ENCODE measurements at places on chromosomes 13 and 19.

DNA sequence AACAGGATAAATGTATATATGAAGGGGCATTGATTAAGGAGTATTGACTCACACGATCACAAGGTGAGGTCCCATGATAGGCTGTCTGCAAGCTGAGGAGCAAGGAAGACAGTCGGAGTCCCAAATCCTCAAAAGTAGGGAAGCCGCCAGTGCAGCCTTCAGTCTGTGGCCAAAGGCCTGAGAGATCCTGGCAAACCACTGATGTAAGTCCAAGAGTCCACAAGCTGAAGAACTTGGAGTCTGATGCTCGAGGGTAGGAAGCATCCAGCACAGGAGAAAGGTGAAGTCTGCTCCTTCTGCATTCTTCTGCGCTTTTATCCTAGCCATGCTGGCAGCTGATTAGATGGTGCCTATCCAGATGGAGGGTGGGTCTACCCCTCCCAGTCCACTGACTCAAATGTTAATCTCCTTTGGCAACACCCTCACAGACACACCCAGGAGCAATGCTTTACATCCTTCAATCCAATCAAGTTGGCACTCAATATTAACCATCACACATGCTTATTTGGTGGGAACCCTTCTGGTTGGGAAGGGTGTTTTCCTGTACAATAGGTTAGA is 55.1 kb downstream of the SLAIN1 start:
- no peak for DNase-seq

DNA sequence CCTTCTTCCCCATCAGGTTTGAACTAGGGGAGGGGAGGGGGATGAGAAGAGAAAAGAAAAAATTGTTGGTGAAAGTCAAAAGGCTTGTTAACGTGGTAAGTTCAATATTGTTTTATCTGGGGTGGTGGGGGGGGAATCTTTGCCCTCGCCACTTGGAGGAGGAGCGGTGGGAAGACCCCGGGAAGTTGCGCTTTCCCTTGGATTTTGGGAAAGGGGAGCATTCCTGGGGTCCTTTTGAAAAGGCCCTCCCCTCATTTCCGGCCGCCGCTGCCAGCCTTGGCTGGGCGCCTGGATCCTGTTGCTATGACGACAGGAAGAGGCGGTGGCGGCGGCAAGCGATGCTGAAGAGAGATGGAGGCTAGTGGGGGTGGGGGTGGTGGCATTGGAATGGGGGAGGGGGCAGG is 4.6 kb upstream of the CACNG8 start:
- DNase-seq, result no peak

DNA sequence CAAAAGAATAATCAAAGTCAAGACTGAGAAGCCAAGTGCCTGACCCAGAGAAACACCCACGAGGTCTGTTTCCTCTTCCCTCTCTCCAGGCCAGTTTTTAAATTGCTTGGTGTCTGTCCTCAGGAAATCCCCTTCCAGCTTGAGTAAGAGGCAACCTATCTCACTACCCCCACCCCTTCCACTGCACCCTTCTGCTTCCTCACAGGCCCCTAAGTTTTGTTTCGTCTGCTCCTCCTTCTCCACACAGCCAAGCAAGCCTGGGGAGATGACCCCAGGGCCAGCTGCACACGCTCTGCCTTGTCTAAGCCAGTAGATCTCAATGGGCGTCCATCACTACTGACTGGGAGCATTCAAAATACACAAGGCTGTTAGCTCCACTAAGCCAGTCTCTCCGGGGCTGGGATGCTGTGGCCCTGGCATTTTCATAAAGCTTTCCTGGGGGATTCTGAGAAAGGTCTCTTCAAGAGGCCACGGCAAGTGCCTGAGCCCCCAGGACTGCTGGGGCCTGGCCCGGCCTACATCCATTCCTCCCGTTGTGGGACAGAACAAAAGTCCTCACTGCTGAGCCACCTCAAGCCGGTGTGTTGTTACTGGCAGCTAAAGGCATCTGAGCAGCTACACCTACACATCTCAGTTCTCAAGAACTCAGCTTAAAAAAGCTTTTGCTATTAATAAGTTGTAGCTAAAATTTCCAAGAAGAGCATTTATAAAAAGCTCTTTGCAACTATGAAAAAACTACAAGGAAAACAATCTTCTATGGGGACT is 14.9 kb upstream of the IL4I1 start:
- peak; percentile 68 for DNase-seq

GRCh38 chr13:48731001-48731658 is 77.4 kb downstream of the CYSLTR2 start:
- DNase-seq, result no peak

GRCh38 chr19:27735314-27735713 is 1477.6 kb downstream of the UQCRFS1 start:
- DNase-seq, result no peak

GRCh38 chr13:51856998-51857397 is 4.8 kb upstream of the CCDC70 start:
- DNase-seq, result no peak

DNA sequence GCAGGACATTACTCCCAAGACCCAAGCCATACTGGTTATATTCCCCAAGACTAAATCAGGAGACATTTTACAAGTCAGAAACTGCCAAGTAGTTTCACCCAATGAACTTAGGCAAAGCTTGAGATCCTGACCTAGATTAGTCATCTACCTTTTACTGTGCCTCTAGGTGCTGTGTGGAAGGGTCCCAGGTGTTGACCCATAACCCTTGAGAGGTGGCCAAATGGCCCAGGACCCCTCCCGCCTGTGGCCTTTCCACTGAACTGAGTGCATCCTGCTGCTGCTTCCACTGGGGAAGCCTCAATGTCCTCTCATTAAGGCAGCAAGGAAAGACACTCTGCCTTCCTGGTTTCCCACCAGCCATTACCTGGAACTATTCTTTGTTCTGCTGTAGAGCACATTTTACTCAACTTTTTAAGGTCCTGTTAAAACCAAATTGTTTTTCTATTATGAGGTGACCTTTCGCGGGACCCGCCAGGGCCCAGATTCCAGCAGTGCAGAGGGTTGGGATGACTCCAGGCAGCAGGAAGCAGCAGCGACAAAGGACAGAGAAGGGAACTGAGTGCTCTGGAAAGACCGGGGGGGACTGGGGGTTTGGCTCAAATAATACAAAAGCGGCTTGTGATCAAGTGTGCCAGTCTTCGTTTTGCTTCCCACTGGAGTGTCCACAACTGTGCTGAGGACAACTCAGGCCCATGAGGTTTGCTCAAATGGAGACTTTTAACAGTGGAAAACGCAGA is 27.1 kb downstream of the ANKRD10 start:
- no peak for DNase-seq

GRCh38 chr19:18895824-18896341 is at the start of gene CERS1:
CERS1 (minus strand) TSS chr19:18896158; CDS start chr19:18896072, 86 bp downstream.
- DNase-seq, result no peak

- DNase-seq, result no peak
Observed at GRCh38 chr19:48490981-48491792, 20.4 kb downstream of the LMTK3 start.

DNA sequence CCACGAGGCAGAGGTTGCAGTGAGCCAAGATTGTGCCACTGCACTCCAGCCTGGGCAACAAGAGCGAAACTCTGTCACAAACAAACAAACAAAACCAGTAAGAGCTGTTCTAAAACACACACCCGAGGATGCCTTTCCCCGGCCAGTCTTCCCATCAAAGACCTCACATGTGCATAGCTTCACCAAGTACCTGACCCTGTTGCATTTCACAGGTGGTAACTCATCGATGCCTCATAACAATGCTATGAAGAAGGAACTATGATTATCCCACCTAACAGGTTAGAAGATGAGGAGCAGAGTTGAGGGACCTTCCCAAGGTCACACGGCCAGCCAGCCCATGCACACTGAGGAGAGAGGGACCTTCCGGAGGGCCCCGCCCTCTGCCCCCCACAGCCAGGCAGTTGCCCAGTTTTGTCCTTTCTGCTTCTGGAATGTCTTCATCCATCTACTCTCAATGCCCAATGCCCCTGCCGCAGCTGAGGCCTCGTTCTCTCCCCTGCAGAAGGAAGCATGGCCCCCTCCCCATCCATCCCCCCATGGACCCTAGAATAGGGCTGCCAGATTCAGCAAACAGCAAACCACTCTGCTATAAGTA is 16.8 kb upstream of the LENG8 start:
- DNase-seq, result no peak

DNA sequence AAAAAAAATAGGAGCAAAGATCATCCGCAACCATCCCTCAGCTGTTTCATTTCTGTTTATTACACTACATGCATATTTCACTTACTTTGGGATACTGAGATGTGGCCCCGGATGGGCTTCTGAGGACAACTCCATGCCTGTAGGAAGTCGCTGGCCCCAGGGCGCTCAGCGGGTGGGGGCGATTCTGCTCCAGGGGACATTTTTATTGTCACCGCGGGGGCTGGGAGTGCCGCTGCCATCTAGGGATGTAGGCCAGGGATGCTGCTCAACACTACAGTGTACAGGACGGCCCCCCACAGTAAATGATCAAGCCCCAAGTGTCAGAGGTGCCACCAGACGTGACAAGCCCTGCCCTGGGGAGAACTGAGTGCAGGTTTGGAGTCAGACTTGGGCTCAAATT is 6.4 kb upstream of the BST2 start:
- no peak for DNase-seq

- no peak for DNase-seq
Observed at GRCh38 chr13:76198568-76199163, 562.5 kb downstream of the LMO7 start.

DNA sequence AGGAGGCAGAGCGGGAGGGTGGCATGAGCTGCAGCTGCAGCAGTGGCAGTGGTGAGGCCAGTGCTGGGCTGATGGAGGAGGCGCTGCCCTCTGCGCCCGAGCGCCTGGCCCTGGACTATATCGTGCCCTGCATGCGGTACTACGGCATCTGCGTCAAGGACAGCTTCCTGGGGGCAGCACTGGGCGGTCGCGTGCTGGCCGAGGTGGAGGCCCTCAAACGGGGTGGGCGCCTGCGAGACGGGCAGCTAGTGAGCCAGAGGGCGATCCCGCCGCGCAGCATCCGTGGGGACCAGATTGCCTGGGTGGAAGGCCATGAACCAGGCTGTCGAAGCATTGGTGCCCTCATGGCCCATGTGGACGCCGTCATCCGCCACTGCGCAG is 2.0 kb downstream of the EGLN2 start:
- DNase-seq, result no peak

DNA sequence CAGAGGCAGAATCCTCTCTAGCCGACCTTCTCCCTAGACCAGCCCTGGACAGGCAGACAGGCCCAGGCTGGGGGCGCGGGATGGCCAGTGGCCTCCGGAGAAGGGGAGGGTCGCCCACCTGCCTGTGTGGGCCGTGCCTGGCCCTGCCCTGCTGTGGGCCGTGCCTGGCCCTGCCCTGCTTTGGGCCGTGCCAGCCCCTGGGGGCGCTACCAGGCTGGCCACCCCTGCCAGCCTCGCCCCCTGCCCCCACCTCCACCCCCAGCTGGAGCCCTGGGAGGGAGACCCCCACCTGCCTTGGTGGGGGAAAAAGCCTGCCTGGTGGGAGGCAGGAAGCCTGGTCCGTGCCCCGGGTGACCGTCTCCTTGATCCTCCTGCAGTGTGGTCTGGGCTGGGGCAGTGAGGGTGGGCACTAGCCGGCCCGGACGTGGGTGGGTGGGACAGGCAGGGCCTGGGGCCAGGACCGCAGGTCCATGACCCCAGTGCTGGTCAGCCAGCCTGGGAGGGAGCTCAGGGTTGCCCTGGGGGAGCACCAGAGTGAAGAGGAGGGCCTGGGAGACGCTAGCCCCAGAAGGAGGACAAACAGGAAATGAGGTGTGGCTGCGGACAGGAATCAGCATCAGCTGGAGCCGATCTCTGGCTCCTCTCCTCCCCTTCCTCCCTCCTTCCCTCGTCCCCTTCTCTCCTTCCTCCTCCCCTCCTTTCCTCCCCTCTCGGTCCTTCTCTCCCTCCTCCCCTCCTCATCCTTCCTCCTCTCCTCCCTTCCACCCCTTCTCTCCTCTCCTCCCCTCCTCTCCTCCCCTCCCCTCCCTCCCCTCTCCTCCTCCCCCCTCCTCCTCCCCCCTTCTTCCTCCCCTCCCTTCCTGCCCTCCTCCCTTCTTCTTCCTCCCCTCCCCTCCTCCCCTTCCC is 5.1 kb upstream of the MKNK2 start:
- no peak for DNase-seq

- DNase-seq, result no peak
Observed at GRCh38 chr13:60356970-60357369, 40.0 kb upstream of the TDRD3 start.

DNA sequence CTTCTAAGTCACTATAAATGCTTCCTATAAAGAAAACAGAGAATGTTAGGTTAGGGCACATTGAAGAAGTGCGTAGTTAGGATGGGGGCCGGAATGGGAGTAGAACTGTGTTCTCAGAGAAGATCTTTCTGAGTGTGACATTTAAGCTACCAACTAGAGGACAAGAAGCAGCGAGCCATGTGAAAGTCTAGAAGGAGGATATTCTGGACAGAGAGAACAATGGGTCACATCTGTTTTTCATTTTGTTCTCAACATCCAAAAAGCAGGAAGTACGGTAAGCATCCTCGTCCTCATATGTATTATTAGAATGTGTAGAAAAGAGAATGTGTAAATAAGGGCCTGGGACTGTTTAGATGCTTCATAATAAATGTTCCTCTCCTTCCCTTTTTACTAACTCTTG is 44.5 kb upstream of the PARP4 start:
- DNase-seq, result no peak

Data from GF-D8 (cell line).